ENCODE measurements at places on chromosomes 6 and 20.

GRCh38 chr20:30168800-30169138 is 1088.7 kb upstream of the DEFB115 start:
- no peak for DNase-seq

DNA sequence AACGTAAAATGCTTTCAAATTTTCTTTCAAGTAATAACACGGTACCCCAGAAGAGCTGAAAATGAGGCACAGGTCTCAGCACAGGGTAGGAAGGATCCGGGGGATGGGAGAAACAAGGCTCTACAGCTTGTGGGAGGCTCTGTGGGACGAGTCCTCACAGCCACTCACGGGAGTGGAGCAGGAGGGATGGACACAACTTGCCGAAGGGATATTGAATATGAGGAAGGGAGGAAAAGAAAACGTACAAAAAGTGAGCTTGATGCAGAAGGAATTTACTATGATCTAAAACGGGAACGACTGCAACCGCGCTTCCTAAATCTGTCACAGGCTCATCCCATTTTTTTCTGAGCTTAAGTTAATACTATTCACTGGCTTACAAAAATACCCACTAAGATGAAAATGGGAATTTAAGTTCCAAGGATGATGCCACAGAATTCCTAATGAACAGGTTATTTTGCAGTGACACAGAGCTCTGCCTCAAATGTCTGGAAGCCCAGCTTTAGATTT is 72.9 kb downstream of the FYN start:
- no peak for DNase-seq

- no peak for DNase-seq
These were observed 32.8 kb downstream of the SNX5 start for GRCh38 chr20:17935761-17936160.

DNA sequence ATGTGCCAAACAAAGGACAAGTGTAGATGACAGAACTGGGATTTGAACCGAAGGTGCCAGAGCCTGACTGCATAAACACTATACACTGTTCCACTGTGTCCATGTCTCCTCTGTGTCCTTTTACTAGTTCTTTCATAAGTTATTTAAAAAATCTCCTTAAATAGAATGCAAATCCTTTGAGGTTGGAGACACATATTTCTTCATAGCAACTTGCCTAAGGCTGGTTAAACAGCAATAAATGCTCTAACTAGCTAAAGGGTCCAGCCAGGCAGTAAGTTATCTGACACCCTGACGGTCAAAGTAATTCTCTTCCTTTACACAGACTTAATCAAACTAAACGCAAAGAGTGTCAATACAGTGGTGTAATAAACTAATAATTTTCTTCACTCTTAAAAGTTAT is 76.2 kb upstream of the TRAF3IP2 start:
- DNase-seq, result no peak

DNA sequence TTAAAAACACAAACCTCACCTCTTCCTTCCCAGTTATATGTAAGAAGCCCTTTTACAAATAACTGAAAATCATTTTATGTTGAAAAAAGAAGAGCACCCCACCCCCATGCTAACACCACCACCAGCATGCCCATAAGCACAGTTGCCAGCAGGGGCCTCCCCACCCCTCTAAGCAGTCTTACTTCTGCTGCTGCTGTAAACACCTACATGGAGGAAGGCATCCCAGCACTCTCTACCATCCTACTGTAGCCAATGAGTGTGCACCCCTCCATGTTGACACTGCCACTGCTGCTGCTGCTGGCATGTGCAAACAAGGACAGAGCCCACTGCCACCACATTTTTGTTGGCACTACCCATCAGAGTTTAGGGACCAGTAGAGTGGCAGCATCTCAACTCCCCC is 49.6 kb upstream of the PHIP start:
- DNase-seq, result no peak

DNA sequence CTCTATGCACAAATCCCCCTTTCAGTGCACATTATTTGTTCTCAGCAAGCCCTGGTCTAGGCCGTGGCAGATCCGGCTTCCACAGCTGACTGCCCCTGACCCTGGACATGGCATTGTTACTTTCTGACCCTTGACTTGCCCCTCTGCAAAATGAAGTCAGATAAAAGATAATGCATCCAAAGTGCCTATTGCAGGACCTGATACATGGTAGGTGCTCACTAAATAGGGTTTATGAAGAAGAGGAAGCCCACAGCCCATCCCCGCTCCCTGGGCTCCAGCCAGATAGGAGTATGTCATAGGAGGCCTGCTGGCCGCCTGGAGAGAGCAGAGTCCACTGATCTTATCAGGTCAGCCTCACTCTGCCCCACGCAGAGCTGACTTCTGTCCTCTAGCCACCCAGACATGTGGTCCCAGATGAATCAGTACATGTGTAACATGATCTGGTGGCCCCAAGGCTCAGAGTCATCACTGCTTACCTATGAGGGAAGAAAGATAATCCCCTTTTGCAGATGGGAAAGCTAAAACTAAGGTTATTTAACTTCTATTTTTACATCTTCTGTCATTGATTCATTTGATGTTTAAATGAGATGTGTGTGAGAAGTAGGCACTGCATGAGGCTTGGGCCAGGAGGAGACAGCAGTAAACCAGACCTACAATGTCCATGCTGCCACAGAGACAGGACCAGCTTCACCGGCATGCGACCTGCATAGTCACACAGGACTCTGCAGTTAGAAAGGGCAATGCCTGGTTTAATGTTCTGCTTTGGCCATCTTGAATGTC is 20.4 kb downstream of the MAFB start:
- DNase-seq, result no peak

- DNase-seq, result no peak
These were observed 22.9 kb upstream of the CD83 start for GRCh38 chr6:14094721-14095120.

- DNase-seq, result no peak
These were observed 1.9 kb downstream of the CST7 start for GRCh38 chr20:24950836-24951525.

DNA sequence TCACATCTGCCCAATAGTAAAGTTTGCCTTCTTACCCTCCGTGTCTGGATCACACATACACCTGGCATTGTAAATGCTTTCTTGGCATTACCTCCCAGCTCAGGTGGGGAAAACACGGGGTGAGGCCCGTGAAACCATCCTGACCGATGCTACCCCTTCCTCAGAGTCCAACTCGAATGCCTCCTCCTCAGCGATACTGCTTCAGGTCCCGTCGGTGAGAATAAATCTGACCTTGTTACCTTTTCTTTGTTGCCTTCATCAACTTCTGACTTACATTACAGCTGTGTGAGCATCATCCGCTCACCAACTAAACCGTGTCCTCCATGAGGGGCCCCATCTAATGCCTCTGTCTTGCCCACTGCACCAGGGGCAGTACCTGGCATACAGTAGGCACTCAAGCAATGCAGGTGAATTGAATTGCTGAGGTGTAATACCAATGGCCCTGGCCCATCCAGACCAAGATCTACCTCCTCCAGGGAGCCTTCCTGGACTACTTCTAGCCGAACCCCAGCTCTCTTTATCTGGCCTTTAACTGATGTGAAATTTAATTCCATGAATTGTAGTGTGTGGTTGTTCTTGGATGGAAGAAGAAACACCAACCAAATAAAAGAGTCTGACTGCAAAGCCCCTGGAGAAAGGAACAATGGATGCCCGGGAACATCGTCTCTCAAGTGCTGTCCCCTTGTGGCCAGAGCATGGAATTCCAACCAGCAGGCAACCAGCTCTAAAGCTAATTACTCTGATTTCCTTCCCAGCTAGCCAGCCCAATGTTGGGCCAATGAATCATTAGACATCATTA is 141.5 kb downstream of the ANKRD60 start:
- DNase-seq, result peak; percentile 29

DNA sequence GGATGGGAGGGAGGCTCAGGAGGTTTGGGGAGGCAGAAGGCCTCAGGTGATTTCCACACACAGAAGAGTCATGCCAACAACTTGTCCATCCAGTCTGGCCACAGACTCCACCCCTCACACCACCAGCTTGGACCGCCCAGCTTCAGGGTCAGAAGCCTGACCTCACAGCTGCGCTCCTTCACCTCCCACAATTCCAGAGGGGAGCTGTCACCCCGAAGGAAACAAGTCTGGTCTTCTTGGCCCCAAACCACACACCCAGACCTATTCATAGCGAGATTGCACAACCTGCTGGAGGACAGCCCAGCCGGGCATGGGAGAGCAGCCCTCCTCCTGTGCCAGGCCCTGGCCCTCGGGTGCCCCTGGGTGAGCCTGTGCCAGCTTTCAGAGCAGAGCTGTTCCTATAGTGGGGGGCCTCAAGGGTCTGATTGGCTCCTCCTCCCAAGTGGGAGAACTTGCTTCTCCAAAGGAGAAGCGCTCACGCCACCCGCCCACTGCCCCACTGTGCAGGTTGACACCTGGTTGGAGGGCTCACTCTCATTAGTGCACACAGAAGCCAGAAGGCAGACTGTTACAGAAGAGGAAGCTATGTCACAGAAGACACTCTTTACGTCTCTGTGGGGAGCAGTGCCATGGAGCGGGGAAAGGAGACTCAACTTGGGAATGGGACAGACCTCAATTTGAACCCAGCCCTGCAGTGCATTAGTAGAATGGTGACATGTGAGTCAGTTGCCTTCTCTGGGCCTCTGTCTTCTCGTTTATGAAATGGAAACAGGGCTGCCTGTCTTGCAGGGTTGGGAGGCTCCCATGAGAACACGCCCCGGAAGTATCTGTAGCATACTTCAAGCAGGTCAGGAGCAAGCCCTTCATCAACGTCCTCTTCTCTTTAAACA is 128.8 kb downstream of the FOXO3 start:
- DNase-seq, result peak; percentile 32

DNA sequence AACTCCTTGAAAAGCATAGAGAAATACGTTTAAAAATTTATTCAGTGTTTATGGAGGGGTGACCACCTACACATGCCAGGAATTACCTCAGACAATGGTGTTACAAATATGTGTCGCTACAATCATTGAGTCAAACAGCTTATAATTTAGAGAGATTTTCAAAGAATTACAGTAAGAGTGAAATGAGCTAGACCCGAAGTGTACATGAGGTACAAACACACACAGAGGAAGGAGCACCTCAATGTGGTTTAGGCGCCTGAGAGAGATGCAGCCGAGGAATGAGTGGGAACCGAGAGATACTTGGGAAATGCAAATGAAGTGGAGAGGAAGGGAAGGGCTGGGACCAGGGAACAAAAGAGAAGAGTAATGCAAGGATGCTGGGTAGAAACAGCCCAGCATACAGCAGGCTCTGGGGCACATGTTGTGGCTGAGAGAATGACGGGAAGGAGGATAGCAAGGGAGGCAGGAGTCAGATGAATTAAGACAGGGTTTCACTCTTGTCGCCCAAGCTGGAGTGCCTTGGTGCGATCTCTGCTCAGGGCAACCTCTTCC is 15.5 kb downstream of the EEF1E1 start:
- DNase-seq, result no peak

DNA sequence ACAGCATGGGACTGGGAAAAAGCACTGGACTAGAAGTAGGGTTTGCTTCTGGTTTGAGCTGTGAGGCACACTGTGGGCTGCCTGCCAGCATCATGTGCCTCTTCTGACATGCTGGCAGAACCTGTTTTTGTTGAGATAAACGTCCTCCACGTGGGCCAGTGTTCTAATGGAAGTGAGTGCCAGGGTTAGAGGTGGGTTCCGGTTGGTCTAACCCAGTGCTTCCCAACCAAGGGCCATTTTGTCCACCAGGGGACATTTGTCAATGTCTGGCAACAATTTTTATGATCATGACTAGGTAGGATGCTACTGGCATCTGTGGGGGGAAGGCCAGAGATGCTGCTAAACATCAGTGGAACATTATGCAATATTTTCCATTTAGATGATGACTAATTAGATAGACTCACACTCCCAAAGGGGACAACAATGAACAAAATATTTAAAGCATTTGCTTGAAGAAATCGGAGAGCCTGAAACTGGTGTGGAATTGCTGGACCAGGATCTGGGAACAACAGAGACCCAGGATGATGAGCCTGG is 7.8 kb upstream of the APMAP start:
- no peak for DNase-seq

DNA sequence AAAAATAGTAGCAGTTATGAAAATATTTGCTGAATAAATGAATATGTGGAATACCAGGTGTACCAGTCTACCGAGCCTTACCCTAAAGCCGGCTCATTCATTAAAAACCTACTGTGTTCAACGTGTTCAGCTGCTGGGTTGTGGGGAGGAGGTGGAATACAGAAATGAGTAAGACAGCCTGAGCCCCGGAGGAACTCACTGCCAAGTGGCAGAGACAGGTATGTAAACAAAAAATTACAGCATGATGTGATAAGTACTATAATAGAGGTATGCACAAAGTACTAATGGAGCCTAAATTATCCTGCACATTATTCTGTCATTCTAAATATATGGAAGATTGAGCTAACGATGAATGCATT is 6.8 kb upstream of the ADTRP start:
- no peak for DNase-seq

- DNase-seq, result no peak
These were observed 45.3 kb downstream of the DLL1 start for GRCh38 chr6:170245475-170245992.

Measured in inflammatory macrophage treated with lipopolysaccharide for 4 hours (primary cell).